ENCODE measurements at places on chromosomes 2 and 18.

DNA sequence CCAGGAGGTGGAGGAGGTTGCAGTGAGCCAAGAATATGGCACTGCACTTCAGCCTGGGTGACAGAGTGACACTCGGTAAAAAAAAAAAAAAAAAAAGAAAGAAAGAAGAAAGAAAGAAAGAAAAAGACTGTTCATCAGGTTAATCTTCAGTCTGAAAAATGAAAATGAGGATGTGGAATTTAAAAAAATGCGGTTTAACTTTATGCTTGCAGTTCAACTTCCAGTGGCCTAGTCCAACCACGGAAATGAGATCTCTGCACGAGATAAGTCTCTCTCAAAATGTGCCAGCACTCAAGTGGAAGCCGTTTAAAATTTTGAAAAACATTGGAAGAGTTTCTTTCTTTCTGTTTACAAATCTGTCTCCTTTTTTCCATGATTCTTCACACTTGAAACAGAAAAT is 112.1 kb downstream of the DOCK10 start:
- DNase-seq = no peak

DNA sequence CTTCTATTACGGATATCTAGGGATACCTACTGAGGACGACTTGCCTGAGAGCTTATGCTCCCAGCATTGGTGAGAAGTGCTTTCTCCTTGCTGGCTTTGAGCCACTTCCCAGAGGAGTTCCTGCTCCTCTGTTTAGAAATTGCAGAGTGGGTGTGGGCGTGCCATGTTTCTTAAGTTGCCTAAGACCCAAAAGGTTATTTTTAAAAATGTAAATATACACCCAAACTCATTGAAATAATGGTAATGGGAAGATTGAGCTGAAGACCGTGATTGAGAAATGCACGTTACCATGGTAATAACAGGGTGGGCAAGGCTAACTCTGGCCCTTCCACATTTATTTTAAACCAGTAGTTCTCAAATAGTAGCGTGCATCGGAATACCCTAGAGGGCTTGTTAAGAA is 17.2 kb upstream of the TMEM200C start:
- no peak for DNase-seq

- DNase-seq = no peak
Measured at GRCh38 chr2:28277466-28277865, 115.2 kb upstream of the FOSL2 start.

GRCh38 chr2:1675633-1676032 is 68.7 kb downstream of the PXDN start:
- no peak for DNase-seq

- DNase-seq = no peak
Measured at GRCh38 chr2:191301971-191302370, 56.8 kb downstream of the MYO1B start.

- no peak for DNase-seq
Measured at GRCh38 chr2:120206022-120206581, 17.1 kb downstream of the TMEM185B start.

DNA sequence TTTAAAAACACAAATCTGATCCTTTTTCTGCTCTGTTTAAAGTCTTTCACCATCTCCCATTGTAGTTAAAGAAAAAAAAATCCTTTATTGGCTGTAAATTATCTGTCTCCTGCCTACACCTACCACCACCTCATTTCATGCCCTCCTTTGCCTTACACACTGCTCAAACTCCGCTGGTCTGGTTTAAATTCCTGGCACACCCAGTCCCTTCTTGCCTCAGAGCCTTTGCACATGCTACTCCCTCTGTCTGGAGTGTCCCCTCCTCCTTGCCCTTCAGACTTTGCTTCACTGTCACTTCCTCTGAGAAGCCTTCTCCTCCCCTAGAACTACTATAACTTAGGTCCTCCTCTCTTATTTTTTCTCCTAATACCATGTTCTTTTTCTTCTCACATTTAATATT is 49.6 kb downstream of the OSBPL6 start:
- DNase-seq = no peak

GRCh38 chr2:221343524-221343923 is 228.6 kb downstream of the EPHA4 start:
- DNase-seq = no peak

- DNase-seq = no peak
Measured at GRCh38 chr2:238852206-238852869, 4.5 kb downstream of the TWIST2 start.
